ENCODE measurements at places on chromosomes 4 and X. TPM values are rescaled to one million over a fixed set of nuclear protein-coding genes. Genes with fewer than 3 reads are reported as not detected.

DNA sequence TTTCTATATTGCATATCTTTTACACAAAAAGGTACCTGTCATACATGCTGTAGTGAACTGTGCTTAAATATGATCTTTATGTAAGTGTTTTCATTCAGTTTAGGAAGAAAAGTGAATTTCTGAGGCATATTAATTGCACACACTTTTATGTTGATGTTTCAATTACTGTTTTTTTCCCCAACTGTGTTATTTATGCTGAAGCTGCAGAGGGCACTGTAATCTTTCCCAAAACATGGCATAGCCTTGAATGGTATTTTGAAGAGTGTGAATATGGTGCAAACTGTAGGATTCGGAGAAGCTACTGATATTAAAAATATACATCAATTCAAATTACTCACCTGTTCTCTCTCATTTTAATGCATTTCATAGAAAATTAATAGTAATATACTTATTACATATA lies 6.0 kb upstream of the CENPE start:
- no peak for DNase-seq

DNA sequence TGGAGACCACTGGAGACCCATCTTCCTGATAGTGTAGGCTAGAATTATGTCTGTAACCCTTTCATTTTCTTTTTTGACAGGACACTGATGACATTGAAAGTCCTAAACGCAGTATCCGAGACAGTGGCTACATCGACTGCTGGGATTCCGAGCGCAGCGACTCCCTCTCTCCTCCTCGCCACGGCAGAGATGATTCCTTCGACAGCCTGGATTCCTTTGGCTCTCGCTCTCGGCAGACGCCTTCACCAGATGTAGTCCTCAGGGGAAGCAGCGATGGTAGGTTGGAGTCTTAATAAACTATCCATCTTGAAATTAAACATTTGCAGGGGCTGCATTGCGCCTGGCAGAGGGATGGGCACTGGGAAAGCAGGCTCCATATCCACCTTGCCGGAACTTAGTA lies 75.4 kb downstream of the LIMCH1 start:
- DNase-seq: no peak

- DNase-seq: no peak
These were observed 230.4 kb upstream of the GATB start for GRCh38 chr4:151991001-151991883.

- DNase-seq: no peak
These were observed 5.2 kb downstream of the SH3KBP1 start for GRCh38 chrX:19882066-19882775.

DNA sequence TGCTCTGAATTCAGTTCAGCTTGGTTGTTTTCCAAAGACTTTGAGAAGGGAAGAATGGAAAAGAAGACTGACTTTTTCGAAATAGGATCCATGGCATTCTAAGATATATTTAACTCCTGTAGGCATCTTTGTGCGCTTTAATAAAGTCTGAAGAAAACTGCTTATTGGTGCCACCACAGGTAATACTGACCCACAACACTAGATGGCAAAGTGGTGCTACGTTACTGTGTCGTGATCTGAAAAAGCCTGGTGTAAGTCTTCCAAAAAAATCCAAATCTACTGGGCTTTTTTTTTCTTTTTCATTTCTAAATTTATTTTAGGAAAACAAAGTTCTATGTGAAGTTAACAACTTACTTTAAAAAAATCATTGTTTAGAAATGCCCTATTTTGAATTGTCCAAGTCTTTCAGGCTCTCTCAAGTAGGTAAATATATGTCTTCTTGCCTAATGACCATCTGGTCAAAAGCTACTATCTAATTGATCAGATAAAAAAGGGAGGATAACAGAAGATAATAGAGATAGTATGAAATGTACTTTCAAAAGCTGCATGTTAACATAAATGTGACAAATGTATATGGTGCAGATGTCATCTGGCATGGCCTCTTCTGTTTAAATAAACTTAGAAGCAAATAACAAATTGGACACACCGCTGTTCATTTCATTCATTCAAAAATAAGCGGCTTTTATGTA lies 47.0 kb upstream of the MID1IP1 start:
- DNase-seq: no peak

- DNase-seq: no peak
These were observed 127.7 kb downstream of the RBMX2 start for GRCh38 chrX:130529531-130529930.

DNA sequence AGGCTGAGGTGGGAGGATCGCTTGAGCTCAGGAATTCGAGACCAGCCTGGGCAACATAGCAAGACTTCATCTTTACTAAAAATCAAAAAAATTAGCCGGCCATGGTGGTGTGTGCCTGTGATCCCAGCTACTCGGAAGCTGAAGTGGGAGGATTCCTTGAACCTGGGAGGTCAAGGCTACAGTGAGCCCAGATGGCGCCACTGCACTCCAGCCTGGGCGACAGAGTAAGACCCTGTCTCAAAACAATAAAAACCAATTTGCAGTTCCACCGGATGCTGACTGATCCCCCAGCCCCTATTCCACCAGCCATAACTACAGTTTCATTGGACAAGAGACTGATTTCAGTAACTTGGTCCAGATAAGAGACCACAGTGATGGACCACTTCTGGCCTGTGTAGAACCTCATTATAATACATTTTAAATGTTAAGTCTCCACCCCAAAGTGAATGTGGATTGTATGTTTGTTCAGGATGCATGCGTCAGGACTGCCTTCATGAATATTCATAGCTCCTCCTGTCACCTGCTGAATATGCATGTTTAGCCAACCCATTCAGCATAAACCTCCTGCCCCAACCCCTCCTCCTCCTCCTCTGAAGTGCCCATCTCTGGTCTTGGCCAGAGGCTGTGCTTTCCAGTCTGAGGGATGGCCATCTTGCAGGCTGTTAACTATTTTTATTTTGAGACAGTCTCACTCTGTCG lies 2.3 kb upstream of the SLBP start:
- no peak for DNase-seq

- no peak for DNase-seq
These were observed 64.2 kb upstream of the MSANTD1 start for GRCh38 chr4:3184725-3185124.

DNA sequence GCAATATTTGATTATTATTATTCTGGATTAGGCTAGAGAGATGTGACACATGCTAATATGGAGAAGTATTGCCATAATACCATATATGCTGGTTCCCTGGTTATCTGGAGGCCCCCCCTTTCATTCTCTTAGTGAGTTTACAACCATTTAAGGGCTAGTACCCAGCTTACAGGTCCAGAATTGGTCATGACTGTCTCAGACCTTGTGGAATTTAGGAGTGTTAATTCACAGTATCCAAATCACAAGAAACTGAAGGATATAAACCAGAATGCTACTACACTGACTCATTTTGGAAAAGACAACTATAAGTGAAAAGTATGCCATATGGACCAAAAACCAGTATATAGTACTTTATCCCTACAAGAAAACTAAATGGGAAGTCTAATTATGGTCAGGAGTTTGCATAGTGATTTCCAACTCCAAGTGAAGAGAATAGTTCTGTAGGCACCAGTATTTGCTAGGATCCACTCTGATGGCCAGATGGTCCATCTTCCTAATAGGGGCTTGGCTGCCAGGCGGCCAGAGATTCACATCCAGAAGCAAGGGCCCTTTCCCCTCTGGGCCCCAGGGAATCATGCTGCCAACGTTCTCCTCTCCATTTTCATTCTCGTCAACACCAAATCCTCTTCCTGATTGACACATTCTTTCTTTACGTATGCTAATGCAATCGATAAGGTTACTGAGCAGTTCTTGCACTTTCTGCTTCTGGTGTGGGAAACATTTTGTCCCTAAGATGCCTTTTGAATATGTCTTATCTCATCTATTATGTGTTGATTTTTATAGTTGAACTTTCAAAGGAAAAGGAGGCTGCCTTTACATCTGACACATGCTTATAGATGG lies 123.6 kb downstream of the SHROOM3 start:
- no peak for DNase-seq

DNA sequence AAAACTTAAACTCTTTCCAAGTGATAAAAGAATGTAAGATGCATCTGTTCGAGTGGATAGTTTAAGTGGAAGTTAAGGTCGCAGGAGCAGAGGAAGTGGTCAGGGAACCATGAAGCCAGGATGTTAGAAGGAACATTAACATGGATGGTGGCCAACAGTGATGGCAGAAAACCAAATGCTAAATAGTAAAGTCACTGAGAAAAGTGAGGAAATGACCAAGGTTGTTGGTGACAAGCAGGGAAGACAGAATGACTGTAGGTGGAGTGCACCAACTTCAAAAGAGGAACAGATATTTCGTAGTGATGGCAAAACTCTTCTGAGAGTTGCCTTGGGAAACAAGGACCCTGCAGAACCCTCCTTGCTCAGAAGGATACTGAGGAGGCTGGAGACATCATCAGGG lies 226.2 kb downstream of the PALLD start:
- no peak for DNase-seq

- DNase-seq: no peak
These were observed 159.0 kb downstream of the CHIC2 start for GRCh38 chr4:53905276-53905940.

DNA sequence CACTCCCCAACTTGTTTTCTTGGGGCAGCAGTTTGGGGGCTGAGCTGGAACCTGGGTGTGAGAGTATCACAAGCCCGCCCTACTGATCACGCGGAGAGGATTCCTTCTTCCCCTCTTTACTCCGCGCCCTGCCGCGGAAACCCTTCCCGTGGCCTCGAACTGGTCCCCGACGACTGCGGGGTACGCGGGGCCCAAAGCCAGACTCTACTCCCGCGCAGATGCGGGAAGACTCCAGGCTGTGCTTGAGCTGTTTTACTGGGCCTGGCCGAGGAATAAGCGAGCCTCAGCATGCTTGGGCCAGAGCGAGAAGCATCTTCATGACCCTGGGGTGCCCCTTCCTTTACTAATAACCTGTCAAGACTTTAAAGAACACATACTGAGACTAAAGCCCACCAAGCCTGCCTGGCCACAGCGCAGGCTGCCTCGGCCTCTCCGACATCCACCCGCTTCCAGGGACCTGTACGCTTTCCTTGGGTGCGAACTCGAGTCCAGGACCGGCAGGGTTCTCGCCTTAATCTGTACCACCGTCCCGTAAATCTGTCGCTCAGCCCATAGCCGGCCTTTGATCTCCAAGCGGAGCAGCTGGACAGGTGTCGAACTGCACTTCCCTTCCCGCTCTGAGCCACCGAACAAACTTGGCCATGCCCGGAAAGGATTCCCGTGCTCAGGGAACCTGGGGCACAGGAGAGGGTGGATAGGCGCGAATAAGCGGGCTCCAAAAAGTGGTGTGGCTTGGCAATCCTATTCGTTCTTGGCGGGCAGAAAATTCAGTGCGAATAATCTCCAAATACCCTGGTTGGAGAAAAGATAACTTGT lies 55.0 kb upstream of the TMEM33 start:
- no peak for DNase-seq

- DNase-seq: no peak
These were observed 281.7 kb downstream of the UNC5C start for GRCh38 chr4:95267081-95267480.

GRCh38 chrX:103376118-103376978 lies at the start of gene BEX3:
TSS of gene BEX3 (plus strand) at chrX:103376538. CDS start at chrX:103377522, 984 bp downstream.
- DNase-seq: peak; percentile 72

- DNase-seq: peak; percentile 86
These were observed at the start of gene ANXA5 for GRCh38 chr4:121696581-121697461. TSS of gene ANXA5 (minus strand) at chr4:121696980. CDS start at chr4:121696589, 391 bp downstream.

- DNase-seq: no peak
These were observed 160.4 kb upstream of the GPR101 start for GRCh38 chrX:137194164-137194563.

DNA sequence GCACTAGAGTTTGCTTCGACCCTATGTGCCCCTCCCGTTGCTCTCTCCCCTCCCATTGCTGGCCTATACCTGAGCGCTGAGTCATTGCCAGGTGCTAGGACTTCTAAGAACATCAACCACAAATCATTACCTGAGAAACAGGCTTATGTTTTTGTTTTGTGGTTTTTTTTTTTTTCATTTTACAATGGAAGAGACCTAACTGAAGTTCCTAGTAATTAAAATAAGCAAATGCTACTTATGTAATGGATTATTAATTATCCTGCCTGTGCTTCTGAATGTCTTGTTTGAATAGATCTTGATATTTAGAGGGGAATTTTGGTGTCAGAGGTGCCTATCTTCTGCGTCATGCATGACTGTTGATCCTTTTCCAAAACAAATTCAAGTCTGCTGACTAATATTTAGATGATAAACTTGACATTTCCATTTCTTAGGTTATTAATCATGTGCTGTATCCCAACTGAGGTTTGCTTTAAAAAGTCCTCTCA lies 275.4 kb upstream of the CPEB2 start:
- no peak for DNase-seq

DNA sequence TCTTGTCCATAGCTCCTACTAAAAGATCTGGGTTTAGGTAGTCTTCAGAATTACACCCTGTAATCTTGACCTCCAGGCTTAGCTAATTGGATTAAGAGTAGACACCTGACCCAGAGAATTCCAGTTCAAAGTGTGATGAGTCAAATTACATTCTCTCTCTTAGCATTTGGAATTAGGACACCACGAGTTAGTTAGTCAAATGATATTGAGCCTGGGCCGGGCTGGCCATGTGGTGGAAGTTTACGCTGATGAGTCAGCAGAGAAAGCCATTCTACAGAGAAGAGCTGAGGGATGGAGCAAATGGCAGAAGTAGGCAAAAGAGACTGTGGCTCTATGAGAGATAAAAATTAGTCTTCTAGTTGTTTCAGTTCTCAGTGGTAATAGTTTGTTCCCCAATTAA lies 31.1 kb downstream of the CEP44 start:
- no peak for DNase-seq

GRCh38 chr4:58138786-58139668 lies 1028.8 kb upstream of the IGFBP7 start:
- DNase-seq: peak; percentile 27

GRCh38 chrX:66002824-66003680 lies 36.8 kb downstream of the VSIG4 start:
- no peak for DNase-seq

DNA sequence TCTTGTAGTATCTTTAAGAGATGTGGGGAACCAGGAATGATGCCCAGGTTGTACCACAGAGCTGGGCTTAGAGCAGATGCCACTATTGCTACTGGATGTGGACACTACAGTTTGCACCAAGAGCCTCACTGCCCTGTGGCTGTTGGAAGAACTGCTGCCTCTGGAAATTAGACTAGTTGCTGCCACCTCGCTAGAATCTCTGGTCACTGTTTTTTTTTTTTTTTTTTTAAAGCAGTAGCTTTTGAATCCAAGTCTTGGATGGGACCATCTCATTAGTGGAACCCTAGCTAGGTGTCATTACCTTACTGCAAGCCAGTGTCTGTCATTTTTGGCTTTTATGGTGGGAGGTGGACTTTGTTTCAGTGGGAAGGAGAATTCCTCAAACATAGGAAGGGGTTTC lies 105.5 kb downstream of the ARHGAP10 start:
- no peak for DNase-seq

GRCh38 chr4:124710015-124710741 lies 2.4 kb downstream of the ANKRD50 start:
- DNase-seq: no peak

GRCh38 chrX:153885968-153886903 lies at the start of gene L1CAM:
TSS of gene L1CAM (minus strand) at chrX:153886173. CDS start at chrX:153875836, 10,337 bp downstream.
- no peak for DNase-seq

Gene SYTL4
- polyA plus RNA-seq: 21.8 TPM

Gene SPP1
- polyA plus RNA-seq: 143 TPM

Gene HSFX1
- polyA plus RNA-seq: 3.6 TPM

Gene GABRG1
- 0.21 TPM for polyA plus RNA-seq

Gene HPGDS
- polyA plus RNA-seq: 4.4 TPM

Gene TTC29
- 1.1 TPM for polyA plus RNA-seq

Gene MAGED4
- 38.4 TPM for polyA plus RNA-seq

Gene HTRA3
- 8.4 TPM for polyA plus RNA-seq

Gene ZFYVE28
- 3.2 TPM for polyA plus RNA-seq

Gene FRMD7
- polyA plus RNA-seq: 1.2 TPM

Gene BCORL1
- 18.6 TPM for polyA plus RNA-seq

Gene STEEP1
- polyA plus RNA-seq: 33.7 TPM

Gene NPY1R
- 19.4 TPM for polyA plus RNA-seq

Gene ANAPC4
- 60.7 TPM for polyA plus RNA-seq

Gene LUZP4
- polyA plus RNA-seq: not detected

Gene DKK2
- polyA plus RNA-seq: 1.5 TPM

Gene PRRG3
- polyA plus RNA-seq: 7.9 TPM

Data from renal pelvis (tissue), 12 donors.